Kidney tubule cell (primary cell): ENCODE measurements at places on chromosomes 11 and 22.

DNA sequence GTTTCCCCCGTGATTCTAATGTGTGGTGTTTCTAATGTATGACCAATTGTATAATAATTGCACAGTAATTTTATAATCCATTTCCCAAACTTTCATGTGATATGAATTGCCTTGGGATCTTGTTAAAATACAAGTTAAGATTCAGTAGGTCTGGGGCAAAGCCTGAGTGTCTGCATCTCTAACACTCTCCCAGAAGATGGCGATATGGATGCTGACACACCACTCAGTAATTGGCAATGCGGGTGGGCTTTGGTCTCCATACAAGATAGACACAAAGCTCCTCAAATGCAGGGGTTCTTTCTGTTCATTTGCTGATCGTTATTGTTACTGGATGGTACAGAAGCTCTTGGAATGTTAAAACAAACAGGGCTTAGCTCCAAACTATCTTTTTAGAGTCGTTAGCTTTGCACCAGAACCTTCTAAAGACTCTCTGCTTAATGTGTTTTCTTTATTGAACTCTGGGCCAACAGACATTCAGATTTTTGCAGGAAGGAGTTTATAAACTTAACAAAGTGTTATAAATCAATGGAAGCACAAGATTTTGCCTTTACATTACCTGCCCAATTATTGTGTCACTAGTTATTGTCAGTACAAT is 45.4 kb upstream of the ANO3 start:
- DNase-seq: peak; percentile 13

- peak; percentile 82 for DNase-seq
Measured at GRCh38 chr11:86172894-86173293, 71.7 kb upstream of the EED start.

GRCh38 chr22:29744902-29745301 is 21.9 kb downstream of the ZMAT5 start:
- no peak for DNase-seq

GRCh38 chr22:47547881-47548650 is 785.6 kb downstream of the TBC1D22A start:
- DNase-seq: no peak

- no peak for DNase-seq
Measured at GRCh38 chr11:129612447-129612961, 203.1 kb upstream of the TMEM45B start.

- DNase-seq: peak; percentile 75
Measured at GRCh38 chr11:64252003-64252872, 908 bp downstream of the PLCB3 start.

DNA sequence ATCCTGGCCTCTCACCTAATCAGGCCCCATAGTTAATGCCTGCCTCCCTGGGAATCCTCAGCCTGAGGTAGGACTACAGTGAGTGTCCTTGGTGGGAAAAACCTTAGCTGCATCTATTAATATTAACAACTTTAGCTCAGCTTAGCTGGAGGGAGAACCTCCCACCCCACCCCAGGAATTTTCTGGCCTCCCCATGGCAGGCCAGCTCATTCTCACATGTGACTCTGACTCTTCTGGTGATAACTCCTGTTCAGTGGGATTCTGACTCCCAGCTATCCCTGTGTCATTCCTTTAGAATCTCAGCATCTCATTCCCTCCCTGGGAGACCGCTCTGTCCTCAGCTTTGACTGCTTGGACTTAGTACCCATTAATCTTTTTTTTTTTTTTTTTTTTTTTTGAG is 14.5 kb downstream of the ART5 start:
- DNase-seq: peak; percentile 99
